ENCODE measurements at places on chromosomes 1 and 21.
A peak's percentile ranks its signal among the peaks of the same experiment; 100 is the strongest.

- no peak for DNase-seq
Measured at GRCh38 chr1:105072850-105073249, 1323.2 kb downstream of the AMY1C start.

- no peak for DNase-seq
Measured at GRCh38 chr1:4328402-4329071, 325.9 kb upstream of the AJAP1 start.

DNA sequence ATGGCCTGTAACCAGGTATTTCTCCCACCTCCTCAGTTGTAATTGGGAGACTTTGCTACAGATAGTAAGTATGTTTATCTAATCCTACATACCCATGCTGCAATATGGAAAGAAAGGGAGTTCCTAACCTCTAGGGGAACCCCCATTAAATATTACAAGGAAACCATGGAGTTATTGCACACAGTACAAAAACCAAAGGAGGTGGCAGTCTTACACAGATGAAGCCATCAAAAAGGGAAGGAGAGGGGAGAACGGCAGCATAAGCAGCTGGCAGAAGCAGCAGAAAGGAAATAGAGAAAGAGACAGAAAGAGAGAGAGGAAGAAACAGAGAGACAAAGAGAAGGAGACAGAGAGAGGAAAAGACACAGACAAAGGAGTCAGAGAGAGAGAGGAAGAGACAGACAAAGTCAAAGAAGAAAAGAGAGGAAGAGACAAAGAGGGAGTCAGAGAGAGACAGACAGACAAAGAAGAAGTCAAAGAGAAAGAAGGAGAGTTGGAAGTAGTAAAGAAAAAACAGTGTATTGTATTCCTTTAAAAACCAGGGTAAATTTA lies 142.9 kb downstream of the FASLG start:
- DNase-seq, result no peak

GRCh38 chr1:192809307-192810252 lies 741 bp downstream of the RGS2 start:
- DNase-seq, result peak; percentile 65

- no peak for DNase-seq
Measured at GRCh38 chr1:151516031-151516511, 4.9 kb downstream of the CGN start.

- DNase-seq, result no peak
Measured at GRCh38 chr1:208237241-208237640, 6.9 kb downstream of the PLXNA2 start.

- DNase-seq, result no peak
Measured at GRCh38 chr1:162554258-162554657, 7.3 kb upstream of the UAP1 start.

GRCh38 chr1:184708084-184708676 lies 46.5 kb downstream of the EDEM3 start:
- no peak for DNase-seq

- peak; percentile 20 for DNase-seq
Measured at GRCh38 chr21:42830456-42831455, 48.6 kb downstream of the WDR4 start.

- DNase-seq, result no peak
Measured at GRCh38 chr1:64240206-64240605, 36.8 kb downstream of the UBE2U start.

DNA sequence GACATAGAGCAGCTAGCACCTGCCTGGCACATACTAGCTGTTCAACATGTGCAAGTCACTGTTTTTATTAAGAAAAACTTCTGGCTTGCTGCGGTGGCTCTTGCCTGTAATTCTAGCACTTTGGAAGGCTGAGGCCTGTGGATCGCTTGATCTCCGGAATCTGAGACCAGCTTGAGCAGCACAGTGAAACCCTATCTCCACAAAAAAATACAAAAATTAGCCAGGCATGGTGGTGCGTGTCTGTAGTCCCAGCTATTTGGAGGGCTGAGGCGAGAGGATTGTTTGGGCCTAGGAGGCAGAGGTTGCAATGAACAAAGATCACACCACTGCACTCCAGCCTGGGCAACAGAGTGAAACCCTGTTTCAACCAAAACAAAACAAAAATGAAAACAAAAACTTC lies 27.7 kb upstream of the C8B start:
- DNase-seq, result no peak

DNA sequence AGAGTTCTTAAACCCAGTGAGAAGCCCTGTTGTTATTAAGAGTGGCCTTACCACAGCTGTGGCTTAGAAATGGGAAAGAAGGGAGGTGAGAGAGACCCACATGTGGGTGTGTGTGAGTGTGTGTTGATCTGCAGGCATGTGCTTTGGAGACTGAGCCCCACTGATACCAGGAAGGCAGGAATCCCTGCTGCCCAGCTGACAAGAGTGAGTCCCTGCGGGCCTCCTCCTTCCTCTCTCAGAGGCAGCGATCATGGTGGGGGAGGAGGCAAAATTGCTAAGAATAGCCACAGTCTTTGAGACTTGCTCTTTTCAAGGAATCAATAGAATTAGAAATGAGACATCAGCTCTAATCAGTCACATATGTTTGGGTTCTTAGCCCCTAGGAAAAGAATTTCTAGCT lies 87.0 kb upstream of the WARS2 start:
- no peak for DNase-seq

GRCh38 chr1:55124470-55124869 lies 85.1 kb downstream of the PCSK9 start:
- DNase-seq, result no peak

- DNase-seq, result no peak
Measured at GRCh38 chr1:166840309-166841274, 1.3 kb downstream of the POGK start.

- DNase-seq, result no peak
Measured at GRCh38 chr21:14383596-14384180, 742 bp upstream of the HSPA13 start.

DNA sequence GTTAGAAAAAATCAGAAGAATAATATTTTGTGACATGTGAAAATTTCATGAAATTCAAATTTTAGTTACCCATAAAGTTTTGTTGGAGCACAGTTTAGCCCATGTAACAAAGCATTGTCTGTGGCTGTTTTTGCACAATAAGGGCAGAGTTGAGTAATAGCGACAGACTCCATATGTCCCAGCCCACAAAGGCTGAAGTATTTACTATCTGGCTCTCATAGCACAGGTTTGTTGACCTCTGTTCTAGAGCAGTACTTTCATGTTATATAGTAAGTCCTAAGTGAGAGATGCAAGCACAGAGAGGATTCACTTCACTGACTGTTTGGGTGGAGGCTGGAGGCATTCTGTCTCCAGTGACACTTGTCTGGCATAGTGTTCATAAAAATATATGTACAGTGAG lies 6.8 kb downstream of the LAMC1 start:
- no peak for DNase-seq

- no peak for DNase-seq
Measured at GRCh38 chr1:185864889-185865517, 130.8 kb downstream of the HMCN1 start.

- no peak for DNase-seq
Measured at GRCh38 chr1:118322331-118322730, 137.3 kb upstream of the SPAG17 start.

DNA sequence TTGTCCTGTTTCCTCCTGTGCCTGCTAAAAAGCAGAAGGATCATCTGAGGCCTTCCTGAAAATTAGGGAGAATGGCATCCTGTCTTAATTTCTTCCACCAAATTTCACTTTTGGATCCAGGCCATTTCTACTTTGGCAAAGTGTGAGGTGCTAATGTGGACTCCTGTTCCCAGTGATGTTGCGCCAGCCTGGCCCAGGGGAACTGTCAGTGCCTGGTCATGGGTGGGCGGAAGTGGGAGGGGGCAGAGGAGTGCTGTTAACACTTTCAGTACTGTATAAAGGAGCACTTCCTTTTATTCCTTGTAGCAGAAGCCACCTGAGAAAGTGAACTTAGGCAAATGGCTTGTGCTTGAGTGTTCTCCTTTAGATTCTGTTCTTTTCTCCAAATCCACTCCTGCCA lies 19.9 kb downstream of the ELAPOR1 start:
- no peak for DNase-seq

DNA sequence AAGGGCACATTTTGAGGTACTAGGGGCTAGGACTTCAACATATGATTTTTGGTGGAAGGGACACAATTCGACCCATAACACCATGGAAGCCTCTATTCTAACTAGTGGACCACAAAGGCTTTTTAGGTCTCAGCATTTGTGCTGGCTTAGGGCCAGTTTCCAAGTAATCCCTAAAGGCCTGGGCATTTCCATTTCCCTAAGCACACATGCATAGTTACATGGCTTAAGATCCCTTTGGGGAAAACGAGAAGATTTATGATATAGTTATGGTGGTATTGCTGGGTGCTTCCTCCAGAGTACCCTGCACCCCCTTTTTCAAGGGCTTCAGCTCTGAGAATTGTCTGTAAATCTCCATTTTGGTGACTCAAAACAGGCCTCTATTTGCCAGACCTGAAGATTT lies 28.2 kb upstream of the TMEM54 start:
- no peak for DNase-seq

DNA sequence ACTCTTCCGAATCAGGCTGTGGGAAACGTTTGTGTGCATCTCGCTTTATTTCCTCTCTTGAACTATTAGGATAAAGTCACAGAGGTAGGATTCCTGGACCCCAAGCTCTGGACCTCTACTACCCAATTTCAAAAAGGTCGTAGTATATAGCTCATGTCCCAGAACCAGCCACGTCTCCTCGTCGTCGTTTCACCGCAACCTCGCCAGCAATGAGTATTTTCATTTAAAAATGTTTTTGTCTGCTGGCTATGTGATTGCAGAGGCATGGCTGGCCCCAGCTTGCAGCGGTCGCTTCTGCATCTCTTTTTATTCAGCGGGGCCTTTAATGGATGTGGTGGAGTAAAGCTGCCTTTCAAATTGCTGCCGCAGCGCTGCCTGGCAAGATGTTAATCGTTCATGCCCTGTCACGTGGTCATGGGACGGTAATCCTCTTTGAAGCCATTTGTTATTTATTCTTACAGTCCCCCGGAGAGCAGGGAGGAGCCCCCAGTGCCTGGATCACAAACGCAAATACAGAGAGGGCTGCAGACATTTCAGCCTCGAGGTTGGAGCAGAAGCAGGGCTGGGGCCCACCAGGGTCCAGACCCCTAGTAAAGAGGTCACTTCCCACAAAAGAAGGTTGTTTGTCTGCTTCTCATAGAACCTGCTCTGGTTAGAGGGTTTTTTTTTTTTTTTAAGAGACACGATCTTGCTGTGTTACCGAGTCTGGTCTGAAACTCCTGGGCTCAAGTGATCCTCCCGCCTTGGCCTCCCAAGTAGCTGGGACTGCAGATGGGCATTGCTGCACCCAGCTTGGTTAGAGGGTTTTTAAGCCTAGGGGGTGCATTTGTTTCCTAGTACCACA lies 11.6 kb upstream of the NPHP4 start:
- DNase-seq, result no peak

GRCh38 chr1:76840278-76840677 lies 27.0 kb upstream of the ST6GALNAC5 start:
- no peak for DNase-seq

GRCh38 chr1:37989361-37989930 lies 376 bp downstream of the SF3A3 start:
- peak; percentile 44 for DNase-seq
